ENCODE measurements at places on chromosomes 13 and 19. TPM values are rescaled to one million over a fixed set of nuclear protein-coding genes. Genes with fewer than 3 reads are reported as not detected.

ELANE gene
- total RNA-seq: not detected

CD79A gene
- 0.35 TPM for total RNA-seq

PSG6 gene
- not detected for total RNA-seq

PRRG2 gene
- 1.0 TPM for total RNA-seq

GPC5 gene
- not detected for total RNA-seq

CYSLTR2 gene
- total RNA-seq: 3.6 TPM

CCDC122 gene
- 1.2 TPM for total RNA-seq

EDNRB gene
- not detected for total RNA-seq

ERVV-1 gene
- not detected for total RNA-seq

HRC gene
- total RNA-seq: not detected

TRAPPC6A gene
- 64.4 TPM for total RNA-seq

TDRD3 gene
- total RNA-seq: 22.1 TPM

KLK6 gene
- not detected for total RNA-seq

MISP3 gene
- total RNA-seq: 3.2 TPM

OLFM2 gene
- total RNA-seq: 10.5 TPM

ERFL gene
- total RNA-seq: 1.7 TPM

KEAP1 gene
- total RNA-seq: 103 TPM

ZNF575 gene
- 4.8 TPM for total RNA-seq

IL17D gene
- not detected for total RNA-seq

CRX gene
- not detected for total RNA-seq

GTF3A gene
- total RNA-seq: 187 TPM
